ENCODE measurements at places on chromosomes 5 and 9. TPM values are rescaled to one million over a fixed set of nuclear protein-coding genes. Genes with fewer than 3 reads are reported as not detected.

Gene STPG3
- not detected for total RNA-seq

Gene CD14
- 0.42 TPM for total RNA-seq

Gene HNRNPH1
- 884 TPM for total RNA-seq

Gene CDH9
- not detected for total RNA-seq

DNA sequence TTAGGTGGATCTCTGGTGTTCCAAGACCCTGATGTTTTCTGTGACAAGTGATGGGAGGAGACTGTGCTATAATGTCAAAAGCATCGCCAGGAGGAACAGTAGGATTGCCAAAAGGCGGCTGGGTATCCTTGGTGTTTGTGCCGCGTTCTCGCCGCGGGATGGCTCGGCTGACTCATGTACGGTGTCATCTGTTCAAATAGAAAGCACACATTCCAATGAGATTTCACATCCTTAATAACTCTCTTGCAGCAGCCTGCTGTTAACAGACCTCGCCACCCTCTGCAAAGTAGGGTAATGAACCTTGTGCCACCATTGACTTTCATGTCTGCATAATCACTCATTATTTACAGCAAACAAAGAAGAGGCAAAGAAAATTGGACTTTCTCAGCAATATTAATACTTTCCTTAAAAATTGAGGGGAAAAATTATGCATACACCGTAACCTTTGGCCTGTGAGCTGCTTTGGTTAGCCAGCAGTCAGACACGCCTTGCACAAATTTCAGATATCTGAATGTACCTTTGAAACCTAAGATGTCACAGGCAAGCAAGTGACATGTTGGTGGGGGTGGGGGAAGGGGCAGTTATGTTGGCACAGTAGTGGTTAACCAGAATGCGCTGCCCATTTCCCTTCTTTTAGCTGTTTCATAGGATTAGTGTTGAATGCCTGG is 289.4 kb downstream of the EFNA5 start:
- peaks cover 7% of the 10 kb centered on the region for H3K27me3 ChIP-seq
- no peak overlapping the region for H3K27ac ChIP-seq
- H3K36me3 ChIP-seq = no peaks in the 10 kb centered on the region
- H3K4me1 ChIP-seq = no peaks in the 10 kb centered on the region

DNA sequence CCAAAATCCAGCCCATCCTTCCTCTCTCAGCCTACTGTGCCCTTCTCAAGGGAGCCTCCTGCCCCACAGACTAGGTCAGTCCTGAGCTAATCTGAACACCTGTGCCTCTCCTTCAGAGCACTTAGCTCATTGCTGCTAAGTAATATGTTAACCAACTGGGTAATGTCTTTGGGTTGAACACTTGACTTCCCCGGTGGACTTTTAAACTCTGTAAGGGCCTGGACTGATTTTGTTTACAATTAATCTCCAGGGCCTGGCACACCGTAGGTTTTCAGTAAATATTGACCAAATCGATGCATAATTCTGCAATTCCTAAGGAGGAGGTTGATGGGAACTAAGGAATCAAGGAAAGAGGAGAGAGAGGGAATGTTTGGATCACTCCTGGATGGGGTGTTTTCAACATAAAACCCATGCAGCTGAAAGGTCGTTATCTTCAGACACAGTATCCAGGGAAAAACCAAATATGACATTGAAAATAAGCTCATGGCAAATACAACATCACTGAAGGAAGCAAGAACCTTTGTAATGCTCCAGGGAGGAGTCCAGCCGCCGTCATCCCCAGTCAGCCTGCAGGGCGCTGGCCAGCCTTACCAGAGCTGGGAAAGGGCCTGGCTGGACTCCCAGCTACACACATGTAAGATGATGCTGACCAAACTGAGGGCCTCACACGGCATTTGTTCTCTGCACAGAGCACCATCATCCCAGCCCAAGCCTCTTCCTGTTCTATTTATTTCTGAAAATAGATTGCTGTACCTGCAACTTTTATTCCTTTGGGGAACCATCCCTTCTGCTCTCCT is 166.3 kb downstream of the C5orf15 start:
- H3K27me3 ChIP-seq = peaks cover 26% of the 10 kb centered on the region
- H3K4me1 ChIP-seq = peaks cover 2% of the 10 kb centered on the region
- no peaks in the 10 kb centered on the region for H3K36me3 ChIP-seq

- no peaks in the 10 kb centered on the region for H3K36me3 ChIP-seq
- H3K27me3 ChIP-seq = no peaks in the 10 kb centered on the region
- H3K4me3 ChIP-seq = no peak overlapping the region
- DNase-seq = no peak
- no peak overlapping the region for H3K27ac ChIP-seq
Observed at GRCh38 chr5:118789366-118789765, 199.0 kb downstream of the DTWD2 start.

DNA sequence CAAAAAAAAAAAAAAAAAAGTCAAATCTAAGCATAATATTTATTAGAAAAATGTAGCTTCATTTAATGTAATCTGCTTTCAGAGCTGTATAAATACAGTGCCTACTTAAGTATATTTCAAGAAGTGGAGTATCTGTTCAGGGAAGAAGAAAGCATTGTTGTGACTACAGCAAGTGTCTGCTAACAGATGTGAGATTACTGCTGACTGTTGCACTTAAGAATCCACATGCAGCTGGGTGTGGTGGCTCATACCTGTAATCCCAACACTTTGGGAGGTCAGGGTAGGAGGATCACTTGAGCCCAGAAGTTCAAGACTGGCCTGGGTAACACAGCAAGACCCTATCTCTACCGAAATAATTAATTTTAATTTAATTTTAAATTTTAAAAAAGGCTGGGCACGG is 19.0 kb downstream of the KDM3B start:
- peaks cover 7% of the 10 kb centered on the region for H3K36me3 ChIP-seq
- peaks cover 5% of the 10 kb centered on the region for H3K4me1 ChIP-seq
- no peak overlapping the region for H3K27ac ChIP-seq

GRCh38 chr9:15142878-15143534 is 164.0 kb downstream of the TTC39B start:
- H3K36me3 ChIP-seq = no peaks in the 10 kb centered on the region
- H3K27ac ChIP-seq = no peak overlapping the region
- H3K4me3 ChIP-seq = no peak overlapping the region
- no peaks in the 10 kb centered on the region for H3K4me1 ChIP-seq
- peaks cover 13% of the 10 kb centered on the region for H3K27me3 ChIP-seq

DNA sequence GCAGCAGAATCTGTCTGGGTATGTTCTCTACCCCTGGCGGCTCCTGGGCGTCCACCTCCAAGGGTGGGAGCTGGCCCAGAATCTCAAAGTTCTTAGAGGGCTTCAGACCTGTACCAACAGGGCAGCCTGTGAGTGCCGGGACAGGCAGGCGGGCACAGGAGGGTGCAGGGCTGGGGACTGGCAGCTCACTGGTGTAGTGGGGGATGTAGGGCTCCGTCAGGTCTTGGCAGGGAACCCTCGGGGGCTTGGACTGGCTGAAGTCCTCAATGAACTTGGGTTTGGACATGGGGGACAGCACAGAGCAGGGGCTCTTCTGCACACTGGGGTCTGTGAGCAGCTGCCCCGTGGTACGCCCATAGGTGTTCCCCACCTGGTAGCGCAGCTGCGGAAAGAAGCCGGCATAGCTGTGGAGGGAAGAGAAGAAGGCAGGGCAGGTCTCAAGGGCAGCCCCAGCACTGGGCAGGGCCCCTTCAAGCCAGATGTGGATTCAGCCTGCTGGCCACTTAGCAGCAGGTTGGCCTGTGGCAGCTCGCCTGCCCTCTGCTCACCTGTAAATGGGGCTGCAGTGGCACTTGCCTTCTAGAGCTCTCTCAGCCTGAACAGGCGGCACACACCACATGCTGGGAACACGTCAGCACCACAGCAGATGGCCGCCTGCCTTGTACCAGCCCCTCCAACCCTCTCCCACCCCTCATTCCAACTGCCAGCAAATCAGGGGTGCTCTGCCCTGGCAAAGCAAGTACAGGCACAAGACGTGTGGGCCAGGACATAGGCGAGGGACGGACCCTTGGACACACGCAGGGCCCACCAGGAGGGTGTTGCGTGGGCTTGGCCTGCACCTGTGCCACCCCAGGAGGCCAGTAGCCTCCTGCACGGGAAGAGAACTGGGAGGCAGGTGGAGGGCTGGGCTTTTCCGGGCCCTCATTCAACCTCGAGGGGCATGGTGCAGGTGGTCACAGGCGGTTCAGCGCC is 4.6 kb downstream of the TUBB4B start:
- H3K27ac ChIP-seq = no peak overlapping the region
- H3K4me3 ChIP-seq = no peak overlapping the region
- H3K4me1 ChIP-seq = peaks cover 22% of the 10 kb centered on the region
- H3K36me3 ChIP-seq = peaks cover 27% of the 10 kb centered on the region
- no peak for DNase-seq
- no peaks in the 10 kb centered on the region for H3K27me3 ChIP-seq

- H3K36me3 ChIP-seq = no peaks in the 10 kb centered on the region
- no peaks in the 10 kb centered on the region for H3K4me1 ChIP-seq
- peaks cover 3% of the 10 kb centered on the region for H3K27me3 ChIP-seq
- DNase-seq = no peak
- no peak overlapping the region for H3K4me3 ChIP-seq
- H3K27ac ChIP-seq = no peak overlapping the region
Observed at GRCh38 chr9:18256568-18256967, 217.4 kb upstream of the ADAMTSL1 start.

DNA sequence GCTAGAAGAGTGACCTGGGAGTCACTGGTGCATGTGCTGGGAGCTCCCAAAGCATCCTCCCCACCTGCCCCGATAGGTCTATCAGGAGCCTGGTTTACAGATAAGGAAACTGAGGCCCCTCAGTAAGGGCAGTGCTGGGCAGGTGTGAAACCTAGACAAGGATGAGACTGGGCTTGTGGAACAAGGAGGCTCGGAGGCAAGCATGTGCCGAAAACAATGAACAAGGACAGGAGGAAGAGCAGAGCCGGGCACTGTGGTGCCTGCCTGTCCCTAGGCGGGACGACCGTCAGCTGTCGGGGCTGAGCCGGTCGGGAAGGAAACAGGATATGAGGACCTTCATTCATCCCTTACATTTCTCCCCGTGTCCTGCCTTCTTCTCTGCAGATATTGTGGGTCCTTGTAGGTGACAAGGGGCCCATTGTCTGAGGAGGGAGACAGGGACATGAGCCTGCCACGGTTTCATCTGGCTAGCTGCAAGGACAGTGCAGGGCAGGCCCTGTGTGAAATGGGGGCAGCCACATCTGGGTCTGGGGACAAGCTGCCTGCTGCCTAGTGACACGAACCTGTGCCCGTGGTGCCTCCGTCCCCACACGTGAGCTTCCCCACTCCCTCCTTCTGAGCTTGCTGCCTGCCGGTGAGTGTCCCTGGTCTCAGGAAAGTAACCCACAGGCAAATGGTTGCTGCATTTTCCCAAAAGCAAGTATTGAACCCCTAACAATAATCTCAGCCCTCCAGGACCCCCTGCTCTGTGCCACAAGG is 18.6 kb downstream of the FGD3 start:
- no peak for DNase-seq
- no peaks in the 10 kb centered on the region for H3K27me3 ChIP-seq
- peaks cover 73% of the 10 kb centered on the region for H3K36me3 ChIP-seq
- peaks cover 66% of the 10 kb centered on the region for H3K4me1 ChIP-seq

- H3K27ac ChIP-seq = no peak overlapping the region
- no peak overlapping the region for H3K4me3 ChIP-seq
- no peaks in the 10 kb centered on the region for H3K27me3 ChIP-seq
- H3K4me1 ChIP-seq = no peaks in the 10 kb centered on the region
- no peak for DNase-seq
Observed at GRCh38 chr5:101084353-101084752, 181.3 kb upstream of the ST8SIA4 start.

- H3K27ac ChIP-seq = peak within 1 kb of the TSS; percentile 96
- DNase-seq = peak; percentile 99
- peaks cover 51% of the 10 kb centered on the region for H3K4me1 ChIP-seq
- peaks cover 20% of the 10 kb centered on the region for H3K36me3 ChIP-seq
- peak within 1 kb of the TSS; percentile 77 for H3K4me3 ChIP-seq
- peaks cover 4% of the 10 kb centered on the region for H3K27me3 ChIP-seq
Observed at GRCh38 chr9:35812025-35812602, at the start of gene SPAG8. Gene SPAG8 (minus strand): TSS chr9:35812262. CDS start chr9:35812147, 115 bp downstream.

GRCh38 chr9:105438141-105438806 is 9.6 kb upstream of the FSD1L start:
- DNase-seq = no peak
- no peak overlapping the region for H3K4me3 ChIP-seq
- H3K27me3 ChIP-seq = peaks cover 13% of the 10 kb centered on the region

DNA sequence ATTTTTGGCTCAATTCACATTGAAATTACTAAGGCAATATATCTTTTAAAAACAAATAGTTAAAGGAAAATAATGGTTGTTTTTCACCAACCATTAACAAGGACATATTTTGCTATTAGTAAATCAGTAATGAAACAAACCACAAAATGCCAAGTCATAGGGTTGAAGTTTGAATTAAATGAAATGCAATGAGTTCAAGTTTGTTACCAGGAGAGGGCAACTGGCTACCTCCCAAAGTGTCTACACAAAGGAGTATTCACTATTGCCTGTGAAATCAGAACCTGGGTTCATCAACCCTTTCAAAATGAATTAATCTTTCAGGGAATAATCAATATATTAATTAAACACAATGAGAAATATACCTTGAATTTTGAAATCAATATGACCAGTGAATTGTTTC is 138.4 kb upstream of the DMRTA1 start:
- no peaks in the 10 kb centered on the region for H3K27me3 ChIP-seq
- H3K36me3 ChIP-seq = no peaks in the 10 kb centered on the region
- no peak overlapping the region for H3K27ac ChIP-seq
- no peak overlapping the region for H3K4me3 ChIP-seq
- no peak for DNase-seq

DNA sequence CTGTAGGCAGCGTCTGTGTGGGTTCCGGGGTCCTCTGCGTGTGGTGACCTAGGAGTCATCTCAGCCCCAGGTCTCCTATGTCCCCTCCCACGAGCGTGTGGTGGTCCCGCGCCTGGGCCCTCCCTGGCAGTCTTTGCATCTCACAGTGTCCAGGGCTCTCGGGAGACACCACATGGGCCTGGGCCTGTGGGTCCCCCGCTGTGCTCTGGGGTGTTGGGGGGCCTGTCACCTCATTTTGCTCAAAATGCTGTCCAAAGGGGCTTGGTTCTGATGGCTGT is 27.1 kb downstream of the CEP72 start:
- H3K27me3 ChIP-seq = no peaks in the 10 kb centered on the region
- H3K27ac ChIP-seq = no peak overlapping the region
- H3K4me1 ChIP-seq = peaks cover 3% of the 10 kb centered on the region
- peaks cover 43% of the 10 kb centered on the region for H3K36me3 ChIP-seq
- H3K4me3 ChIP-seq = no peak overlapping the region
- DNase-seq = no peak

GRCh38 chr5:39846144-39846543 is 421.4 kb upstream of the DAB2 start:
- H3K4me1 ChIP-seq = no peaks in the 10 kb centered on the region
- peaks cover 2% of the 10 kb centered on the region for H3K27me3 ChIP-seq
- no peak overlapping the region for H3K27ac ChIP-seq
- no peaks in the 10 kb centered on the region for H3K36me3 ChIP-seq

- H3K4me3 ChIP-seq = no peak overlapping the region
- no peaks in the 10 kb centered on the region for H3K36me3 ChIP-seq
- H3K4me1 ChIP-seq = no peaks in the 10 kb centered on the region
- H3K27me3 ChIP-seq = no peaks in the 10 kb centered on the region
- H3K27ac ChIP-seq = no peak overlapping the region
Observed at GRCh38 chr9:117092582-117092981, 322.3 kb downstream of the ASTN2 start.

- no peak overlapping the region for H3K27ac ChIP-seq
- H3K36me3 ChIP-seq = no peaks in the 10 kb centered on the region
- no peaks in the 10 kb centered on the region for H3K27me3 ChIP-seq
- no peak for DNase-seq
- no peak overlapping the region for H3K4me3 ChIP-seq
Observed at GRCh38 chr5:36584009-36584875, 22.2 kb upstream of the SLC1A3 start.

GRCh38 chr5:160221082-160221481 is 8.2 kb upstream of the FABP6 start:
- H3K4me3 ChIP-seq = no peak overlapping the region
- no peak overlapping the region for H3K27ac ChIP-seq
- no peaks in the 10 kb centered on the region for H3K36me3 ChIP-seq
- DNase-seq = no peak

Measured in activated CD8-positive, alpha-beta T cell treated with anti-CD3 and anti-CD28 coated beads, Interleukin-2, amount 10 ng/mL, durations not matched to agents 7 days and 5 days (primary cell).